ENCODE measurements at places on chromosomes 4 and X. TPM values are rescaled to one million over a fixed set of nuclear protein-coding genes. Genes with fewer than 3 reads are reported as not detected.

DNA sequence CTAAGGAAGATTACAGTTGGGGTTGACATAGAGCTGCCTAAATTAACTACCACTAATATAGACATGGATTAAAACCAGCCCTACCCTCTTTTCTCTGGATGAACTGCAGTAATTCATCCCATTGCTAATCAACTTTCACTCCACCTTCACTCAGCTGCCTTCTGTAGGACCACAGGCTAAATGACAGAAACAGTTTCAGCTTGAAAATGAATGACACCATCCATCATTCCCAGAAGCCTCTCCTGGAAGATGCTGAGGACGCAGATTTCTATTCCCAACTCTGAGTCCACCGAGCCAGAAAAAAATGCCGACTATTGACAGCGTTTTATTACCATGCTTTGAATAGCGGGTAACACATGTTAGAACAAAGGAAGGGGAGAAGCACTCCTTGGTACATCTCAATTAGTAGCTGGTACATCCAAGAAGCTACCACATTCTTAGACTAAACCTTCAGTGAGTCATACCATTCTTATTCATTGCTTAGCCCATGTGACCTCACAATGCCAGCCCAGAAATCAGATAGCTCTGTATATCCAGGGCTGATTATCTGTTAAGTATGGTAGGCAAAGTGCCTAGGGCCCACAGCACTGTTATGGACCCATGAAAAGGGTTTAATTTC, 25.3 kb downstream of the DCX start:
- DNase-seq, result no peak

DNA sequence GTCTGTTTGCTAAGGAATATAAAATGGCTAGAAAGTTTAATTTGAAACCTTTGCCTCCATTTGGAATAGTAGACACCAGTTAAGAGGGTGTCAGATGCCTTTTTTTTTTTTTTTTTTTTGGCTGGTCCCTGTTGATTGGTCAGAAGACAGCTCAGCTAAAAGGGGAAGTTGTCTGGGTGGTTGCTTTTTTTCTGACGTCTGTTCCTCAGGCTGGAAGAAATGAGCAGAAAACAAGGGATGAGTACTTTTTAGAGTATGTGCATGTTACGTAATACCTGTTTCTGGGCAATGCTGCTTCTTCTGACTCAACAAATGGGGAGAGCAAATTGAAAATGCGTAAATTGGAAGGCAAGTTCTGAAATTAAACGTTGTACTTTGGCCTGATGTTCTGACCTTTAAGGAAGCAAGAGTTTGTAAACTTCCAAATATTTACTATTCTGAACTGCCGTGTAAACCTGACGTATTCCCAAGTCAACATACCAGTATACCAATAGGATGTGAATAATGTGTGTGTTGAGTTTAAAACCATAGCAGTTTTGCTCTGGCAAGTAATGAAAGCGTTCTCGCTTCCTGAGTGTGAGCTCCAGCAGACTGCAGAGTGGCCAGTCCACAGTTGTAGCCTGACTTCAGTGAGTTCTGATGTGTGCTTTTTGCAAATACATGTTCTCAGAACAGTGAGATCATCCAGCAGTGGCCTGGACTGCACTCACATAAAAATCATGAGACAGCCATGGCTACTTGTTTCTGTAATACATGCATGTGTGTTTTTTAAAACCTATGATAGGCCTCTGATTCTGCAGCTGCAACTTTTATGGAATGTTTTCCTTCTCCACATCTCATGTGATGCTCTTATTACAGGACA, 1.7 kb downstream of the SAT1 start:
- no peak for DNase-seq

DNA sequence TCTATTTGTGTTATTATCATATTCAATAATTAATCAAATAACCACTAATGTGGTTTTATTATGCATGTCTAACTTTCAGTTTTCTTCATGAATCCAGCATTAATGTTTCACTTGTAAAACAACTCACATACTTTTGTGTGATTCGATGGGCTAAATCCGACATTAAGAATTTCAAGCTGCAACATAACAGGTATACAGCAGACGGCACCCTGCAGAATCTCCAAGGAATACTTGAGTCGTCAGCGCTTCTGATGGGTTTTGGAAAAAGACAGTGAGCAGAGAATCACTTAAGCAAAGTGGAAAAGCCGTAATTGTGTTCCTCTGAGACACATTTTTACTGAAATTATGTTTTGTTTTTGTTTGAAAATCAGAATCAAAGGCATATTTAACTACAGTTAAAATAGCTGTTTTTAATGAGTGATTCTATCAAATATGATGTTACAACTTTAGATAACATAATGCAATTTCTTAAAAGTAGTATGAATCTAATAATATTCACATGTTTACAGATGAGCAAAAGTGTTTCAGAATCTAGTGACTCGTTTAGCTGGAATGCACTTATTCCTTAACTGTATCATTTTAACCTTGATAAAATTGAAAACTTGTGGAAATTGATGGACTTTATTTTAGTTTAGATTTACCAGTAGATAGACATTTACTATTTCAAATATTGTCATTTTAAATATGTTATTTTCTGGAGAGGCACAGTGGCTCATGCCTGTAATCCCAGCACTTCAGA, 514.8 kb downstream of the CCSER1 start:
- DNase-seq, result no peak

- DNase-seq, result no peak
Observed at GRCh38 chr4:105306158-105306781, 159.6 kb downstream of the TET2 start.

DNA sequence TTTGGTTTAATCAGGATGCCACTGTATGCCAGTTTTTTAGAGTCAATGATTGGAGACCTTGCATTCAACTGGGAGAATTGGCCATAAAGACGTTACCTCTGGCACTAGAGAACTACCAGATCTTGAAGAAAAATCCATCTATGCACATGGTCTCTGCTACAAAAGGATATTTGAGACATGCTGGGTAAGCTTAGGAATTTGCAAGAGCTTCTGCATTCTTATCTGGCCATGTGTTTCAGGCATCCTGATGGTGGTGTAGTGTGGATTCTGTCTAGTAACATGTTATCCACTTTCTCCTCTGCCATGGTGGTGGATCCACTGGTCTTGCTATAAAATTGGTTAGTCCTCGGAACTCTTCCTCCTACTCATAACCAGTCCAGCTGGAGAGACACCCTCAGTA, 185.3 kb upstream of the WDFY3 start:
- no peak for DNase-seq

GRCh38 chr4:141680060-141680459, 43.7 kb downstream of the IL15 start:
- DNase-seq, result no peak

OTUD6A gene
- total RNA-seq, result not detected
